ENCODE measurements at places on chromosomes 2 and 18. TPM values are rescaled to one million over a fixed set of nuclear protein-coding genes. Genes with fewer than 3 reads are reported as not detected.

DNA sequence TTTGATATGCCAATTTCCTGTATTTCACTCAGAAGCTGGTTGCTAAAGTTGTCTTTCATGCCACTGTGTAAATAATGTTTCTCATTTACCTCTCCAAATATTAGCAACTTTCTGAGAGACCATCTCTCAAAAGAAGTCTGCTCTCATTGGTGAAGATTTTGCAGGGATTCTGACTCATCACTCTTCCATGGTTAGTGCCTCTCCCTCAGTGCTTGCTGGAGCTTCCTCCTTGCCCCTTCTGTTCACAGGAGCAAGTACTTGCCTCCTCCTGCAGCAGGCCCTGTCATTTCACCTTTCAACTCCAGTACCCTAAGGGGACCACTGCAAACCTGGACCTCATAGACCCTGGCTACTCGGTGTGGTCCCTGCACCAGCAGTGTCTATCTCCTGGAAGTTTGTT lies 168.8 kb downstream of the ZNF385B start:
- no peaks in the 10 kb centered on the region for H3K36me3 ChIP-seq
- H3K27me3 ChIP-seq = no peaks in the 10 kb centered on the region
- no peak overlapping the region for H3K4me3 ChIP-seq
- no peaks in the 10 kb centered on the region for H3K4me1 ChIP-seq

- no peaks in the 10 kb centered on the region for H3K27me3 ChIP-seq
- no peaks in the 10 kb centered on the region for H3K36me3 ChIP-seq
- H3K27ac ChIP-seq = no peak overlapping the region
- no peaks in the 10 kb centered on the region for H3K4me1 ChIP-seq
- DNase-seq = no peak
Measured at GRCh38 chr2:176854878-176855277, 357.7 kb upstream of the HNRNPA3 start.

DNA sequence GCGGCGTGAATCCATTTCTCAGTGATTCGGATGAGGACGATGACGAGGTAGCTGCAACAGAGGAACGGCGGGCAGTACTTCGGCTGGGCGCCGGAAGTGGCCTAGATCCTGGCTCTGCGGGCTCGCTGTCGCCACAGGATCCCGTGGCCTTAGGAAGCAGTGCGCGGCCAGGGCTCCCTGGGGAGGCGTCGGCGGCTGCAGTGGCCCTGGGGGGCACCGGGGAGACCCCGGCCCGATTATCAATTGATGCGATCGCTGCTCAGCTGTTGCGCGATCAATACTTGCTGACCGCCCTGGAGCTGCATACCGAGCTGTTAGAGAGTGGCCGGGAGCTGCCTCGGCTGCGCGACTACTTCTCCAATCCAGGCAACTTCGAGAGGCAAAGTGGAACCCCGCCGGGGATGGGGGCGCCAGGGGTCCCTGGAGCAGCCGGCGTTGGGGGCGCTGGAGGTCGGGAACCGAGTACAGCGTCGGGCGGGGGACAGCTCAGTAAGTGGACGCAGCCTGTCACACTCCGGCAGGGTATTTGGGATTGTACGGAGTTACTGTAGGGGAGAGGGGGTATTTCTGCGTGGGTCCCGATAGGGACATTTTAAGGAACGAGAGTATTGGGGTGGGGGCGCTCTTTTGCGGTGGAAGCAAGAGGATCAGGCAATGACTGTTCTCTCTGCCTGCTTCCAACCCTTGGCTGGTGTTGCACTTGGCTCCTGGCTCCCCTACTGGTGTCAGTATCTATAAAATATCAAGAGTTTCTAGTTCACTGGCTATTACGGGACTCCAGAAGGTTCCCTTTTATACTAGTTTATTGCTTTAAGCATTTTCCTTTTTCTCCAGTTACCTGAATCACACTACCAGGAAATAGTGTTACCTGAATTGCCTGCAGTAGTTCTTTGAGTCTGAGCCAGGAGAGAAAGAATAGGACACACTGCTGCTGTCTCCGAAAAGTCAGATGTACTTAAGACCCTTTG lies 772 bp downstream of the RELCH start:
- no peaks in the 10 kb centered on the region for H3K4me1 ChIP-seq
- peak overlapping the region; percentile 72 for H3K27ac ChIP-seq
- H3K36me3 ChIP-seq = no peaks in the 10 kb centered on the region
- no peaks in the 10 kb centered on the region for H3K27me3 ChIP-seq
- peak overlapping the region; percentile 75 for H3K4me3 ChIP-seq

DNA sequence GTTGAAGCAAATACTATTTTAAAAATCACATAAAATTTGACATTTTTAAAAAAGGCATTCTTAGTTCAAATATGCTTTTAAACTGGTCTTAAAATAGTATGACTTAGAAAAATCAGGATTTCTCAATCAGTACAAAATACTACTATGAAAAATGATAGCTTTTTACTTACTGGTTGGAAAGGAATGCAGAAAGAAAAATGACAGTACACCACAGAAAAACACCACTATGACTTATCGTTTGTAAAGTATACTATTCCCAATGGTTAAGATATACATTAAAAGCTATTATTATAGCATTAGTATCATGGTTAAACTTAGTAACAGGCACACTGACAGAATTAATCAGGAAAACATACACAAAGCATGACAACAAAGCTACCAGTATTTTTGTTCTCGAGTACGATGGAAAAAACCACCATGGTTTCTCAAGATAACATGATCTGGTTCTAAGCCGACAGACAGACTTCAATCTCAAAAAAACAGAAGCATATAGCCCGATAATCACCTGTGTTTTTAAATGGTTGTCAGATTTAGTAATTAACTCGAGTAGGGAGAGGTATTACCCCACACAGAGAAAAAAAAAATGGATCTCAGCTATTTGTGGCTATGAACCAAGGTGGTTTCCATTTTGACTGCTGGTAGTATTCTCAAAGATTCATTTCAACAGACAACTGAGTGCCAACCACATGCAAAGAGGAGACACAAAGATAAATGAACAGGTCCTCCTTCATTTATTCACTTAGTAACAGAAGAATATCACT lies 39.1 kb downstream of the CUL3 start:
- H3K4me1 ChIP-seq = no peaks in the 10 kb centered on the region
- H3K36me3 ChIP-seq = no peaks in the 10 kb centered on the region
- no peak overlapping the region for H3K4me3 ChIP-seq
- DNase-seq = no peak
- no peaks in the 10 kb centered on the region for H3K27me3 ChIP-seq

The OST4 gene
- 246 TPM for total RNA-seq

DNA sequence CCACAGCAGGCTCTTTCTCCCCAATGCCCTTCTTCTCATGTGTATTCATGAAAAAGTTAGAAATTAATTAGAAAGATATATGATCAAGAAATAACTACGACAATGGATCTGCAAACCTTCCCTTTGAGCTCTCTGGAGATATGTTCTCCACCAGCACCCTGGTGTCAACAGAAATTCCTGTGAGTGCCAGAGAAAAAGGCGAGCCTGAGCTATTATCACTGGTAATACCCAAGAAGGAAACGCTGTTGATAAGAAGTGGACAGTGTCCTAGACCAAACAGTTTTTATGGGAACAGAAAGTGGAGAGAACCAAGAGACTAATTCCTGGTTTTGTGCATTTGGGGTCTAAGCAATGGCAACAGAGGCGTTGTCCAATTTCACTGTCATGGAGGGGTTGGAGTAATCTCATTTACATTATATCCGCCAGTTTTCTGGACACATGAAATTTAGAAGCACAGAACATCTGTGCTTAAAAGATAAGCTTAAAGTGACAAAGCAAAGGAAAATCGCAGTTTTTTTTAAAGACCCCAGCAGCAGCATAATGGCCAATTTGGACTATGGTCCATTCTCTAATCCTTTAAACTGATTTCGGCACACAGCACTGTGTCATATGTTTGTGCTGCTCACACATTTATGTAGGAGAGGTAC lies 47.2 kb upstream of the CDC42EP3 start:
- no peaks in the 10 kb centered on the region for H3K4me1 ChIP-seq
- no peak overlapping the region for H3K27ac ChIP-seq
- no peaks in the 10 kb centered on the region for H3K36me3 ChIP-seq
- no peaks in the 10 kb centered on the region for H3K27me3 ChIP-seq
- no peak overlapping the region for H3K4me3 ChIP-seq

DNA sequence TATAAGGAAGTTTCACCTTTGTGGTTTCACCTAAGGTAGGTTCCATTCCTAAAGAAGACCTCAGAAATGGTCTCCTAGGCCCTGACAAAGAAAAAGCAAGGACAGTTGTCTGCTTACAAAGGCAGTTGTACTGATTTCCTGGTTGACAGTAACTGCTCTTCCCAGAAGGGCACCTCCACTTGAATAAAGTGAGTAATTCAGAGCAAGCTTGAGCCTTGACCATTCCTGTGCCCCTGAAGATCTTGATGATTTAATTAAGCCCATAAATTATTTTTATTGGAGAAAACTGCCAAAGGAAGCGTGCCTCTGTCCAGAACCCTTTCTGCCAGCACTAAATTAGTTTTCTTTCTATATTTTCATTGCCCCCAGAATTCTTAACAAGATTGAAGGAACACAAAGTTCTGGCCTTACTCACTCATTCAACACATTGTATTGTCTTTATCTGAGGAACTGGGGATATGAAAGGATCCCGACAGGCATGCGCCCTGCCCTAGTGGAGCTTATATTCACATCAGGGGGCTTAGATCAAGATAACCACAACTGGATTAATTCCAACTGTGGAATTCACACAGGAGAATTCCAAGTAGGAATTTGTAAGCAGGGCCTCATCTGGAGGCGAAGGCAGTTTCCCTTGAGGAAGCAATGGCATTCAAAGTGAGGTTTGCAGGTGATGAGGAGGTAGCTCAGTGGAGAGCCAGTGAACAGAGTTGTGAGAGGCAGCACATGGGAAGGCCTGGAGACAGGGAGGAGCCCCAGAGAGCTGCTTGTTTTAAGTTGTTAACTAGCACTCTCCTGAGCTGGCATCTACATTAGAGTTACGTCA lies 21.2 kb downstream of the PTRHD1 start:
- no peaks in the 10 kb centered on the region for H3K27me3 ChIP-seq
- DNase-seq = no peak
- no peaks in the 10 kb centered on the region for H3K36me3 ChIP-seq
- H3K27ac ChIP-seq = no peak overlapping the region
- H3K4me1 ChIP-seq = no peaks in the 10 kb centered on the region

- H3K27me3 ChIP-seq = no peaks in the 10 kb centered on the region
- no peak overlapping the region for H3K4me3 ChIP-seq
- H3K36me3 ChIP-seq = no peaks in the 10 kb centered on the region
- no peaks in the 10 kb centered on the region for H3K4me1 ChIP-seq
- no peak for DNase-seq
- H3K27ac ChIP-seq = no peak overlapping the region
Measured at GRCh38 chr2:118668431-118669424, 178.7 kb downstream of the EN1 start.

GRCh38 chr2:188600536-188601210 lies 309.0 kb downstream of the GULP1 start:
- DNase-seq = no peak
- no peaks in the 10 kb centered on the region for H3K27me3 ChIP-seq
- no peak overlapping the region for H3K4me3 ChIP-seq
- no peaks in the 10 kb centered on the region for H3K4me1 ChIP-seq
- no peak overlapping the region for H3K27ac ChIP-seq

- no peaks in the 10 kb centered on the region for H3K4me1 ChIP-seq
- no peak overlapping the region for H3K4me3 ChIP-seq
- H3K27me3 ChIP-seq = no peaks in the 10 kb centered on the region
- no peaks in the 10 kb centered on the region for H3K36me3 ChIP-seq
- no peak overlapping the region for H3K27ac ChIP-seq
Measured at GRCh38 chr2:15814403-15814802, 125.9 kb upstream of the MYCN start.

DNA sequence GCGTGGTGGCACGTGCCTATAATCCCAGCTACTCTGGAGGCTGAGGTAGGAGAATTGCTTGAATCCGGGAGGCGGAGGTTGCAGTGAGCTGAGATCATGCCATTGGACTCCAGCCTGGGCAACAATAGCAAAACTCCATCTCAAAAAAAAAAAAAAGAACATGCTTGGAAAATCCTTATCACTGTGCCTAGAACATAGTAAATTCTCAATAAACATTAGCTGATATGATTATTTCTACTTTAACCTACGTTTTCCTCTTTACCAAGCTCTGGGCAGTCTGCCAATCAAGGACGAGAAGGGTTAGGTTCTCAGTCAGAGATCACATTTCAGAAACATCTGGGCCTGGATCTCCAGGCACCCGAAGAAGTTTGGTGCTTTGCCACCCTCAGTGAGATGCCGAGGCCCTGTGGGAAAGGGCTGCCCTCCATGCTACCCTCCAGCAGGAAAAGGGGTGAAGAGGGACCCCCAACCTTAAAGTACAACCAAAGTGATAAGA lies 107.7 kb downstream of the BCL11A start:
- H3K4me3 ChIP-seq = no peak overlapping the region
- H3K27ac ChIP-seq = no peak overlapping the region
- no peaks in the 10 kb centered on the region for H3K4me1 ChIP-seq
- H3K36me3 ChIP-seq = no peaks in the 10 kb centered on the region

GRCh38 chr18:73724958-73725357 lies 422.7 kb downstream of the FBXO15 start:
- H3K27ac ChIP-seq = no peak overlapping the region
- H3K27me3 ChIP-seq = no peaks in the 10 kb centered on the region
- no peaks in the 10 kb centered on the region for H3K36me3 ChIP-seq
- no peak overlapping the region for H3K4me3 ChIP-seq
- no peak for DNase-seq
- no peaks in the 10 kb centered on the region for H3K4me1 ChIP-seq

The CDCA7 gene
- 13.7 TPM for total RNA-seq

GRCh38 chr2:97673915-97674283 lies 4.4 kb downstream of the C2orf92 start:
- no peak overlapping the region for H3K4me3 ChIP-seq
- no peaks in the 10 kb centered on the region for H3K27me3 ChIP-seq
- DNase-seq = no peak
- no peaks in the 10 kb centered on the region for H3K36me3 ChIP-seq
- no peaks in the 10 kb centered on the region for H3K4me1 ChIP-seq
- no peak overlapping the region for H3K27ac ChIP-seq

- H3K36me3 ChIP-seq = no peaks in the 10 kb centered on the region
- no peak overlapping the region for H3K27ac ChIP-seq
- no peaks in the 10 kb centered on the region for H3K27me3 ChIP-seq
- H3K4me3 ChIP-seq = no peak overlapping the region
Measured at GRCh38 chr2:236241181-236242056, 22.8 kb downstream of the ASB18 start.

All from prostate gland (tissue), 2 donors.